ENCODE measurements at places on chromosomes 16 and 17.

- DNase-seq = no peak
Measured at GRCh38 chr16:79265701-79266100, 334.8 kb downstream of the MAF start.

- no peak for DNase-seq
Measured at GRCh38 chr17:69712801-69713311, 298.4 kb downstream of the MAP2K6 start.

- no peak for DNase-seq
Measured at GRCh38 chr16:67730326-67730725, 11.2 kb upstream of the GFOD2 start.

- DNase-seq = no peak
Measured at GRCh38 chr16:16890964-16891363, 512.0 kb downstream of the NPIPA7 start.

DNA sequence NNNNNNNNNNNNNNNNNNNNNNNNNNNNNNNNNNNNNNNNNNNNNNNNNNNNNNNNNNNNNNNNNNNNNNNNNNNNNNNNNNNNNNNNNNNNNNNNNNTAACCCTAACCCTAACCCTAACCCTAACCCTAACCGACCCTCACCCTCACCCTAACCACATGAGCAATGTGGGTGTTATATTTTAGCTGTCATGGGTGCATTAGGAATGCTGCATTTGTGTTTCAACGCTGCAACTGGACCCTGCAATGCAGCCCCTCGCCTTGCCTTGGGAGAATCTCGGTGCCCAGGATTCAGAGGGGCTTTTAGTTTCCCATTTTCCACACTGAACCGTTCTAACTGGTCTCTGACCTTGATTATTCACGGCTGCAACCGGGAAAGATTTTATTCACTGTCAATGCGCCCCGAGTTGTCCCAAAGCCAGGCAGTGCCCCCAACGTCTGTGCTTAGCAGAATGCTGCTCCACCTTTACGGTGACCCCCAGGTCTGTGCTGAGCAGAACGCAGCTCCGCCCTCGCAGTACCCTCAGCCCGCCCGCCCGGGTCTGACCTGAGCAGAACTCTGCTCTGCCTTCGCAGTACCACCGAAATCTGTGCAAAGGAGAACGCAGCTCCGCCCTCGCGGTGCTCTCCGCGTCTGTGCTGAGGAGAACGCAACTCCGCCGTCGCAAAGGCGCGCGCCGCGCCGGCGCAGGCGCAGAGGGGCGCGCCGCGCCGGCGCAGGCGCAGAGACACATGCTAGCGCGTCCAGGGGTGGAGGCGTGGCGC, 43.3 kb downstream of the POLR3K start:
- no peak for DNase-seq

DNA sequence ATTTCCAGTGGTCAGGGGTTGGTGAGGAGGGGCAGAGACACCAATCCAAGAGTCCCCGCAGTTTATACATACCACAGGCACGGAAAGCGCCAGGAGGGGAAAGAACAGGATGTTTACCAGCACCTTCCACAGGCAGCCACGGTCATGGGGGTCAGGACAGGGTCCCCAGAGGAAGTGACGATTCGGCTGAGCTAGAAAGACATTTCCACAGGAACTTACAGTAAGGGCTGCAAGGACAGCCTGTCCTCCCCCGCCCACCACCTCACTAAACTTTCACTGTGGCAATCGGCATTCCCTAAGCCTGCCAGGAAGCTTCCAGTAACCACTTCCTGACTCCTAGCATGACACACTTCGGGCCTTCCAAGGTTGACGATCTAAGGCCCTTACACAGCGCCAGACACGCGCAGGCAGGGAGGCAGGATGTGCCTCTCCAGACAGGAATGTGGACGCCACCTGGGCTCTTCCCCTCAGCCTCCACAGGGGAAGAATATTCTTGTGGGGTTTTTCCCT, 1.2 kb upstream of the MT2A start:
- no peak for DNase-seq

DNA sequence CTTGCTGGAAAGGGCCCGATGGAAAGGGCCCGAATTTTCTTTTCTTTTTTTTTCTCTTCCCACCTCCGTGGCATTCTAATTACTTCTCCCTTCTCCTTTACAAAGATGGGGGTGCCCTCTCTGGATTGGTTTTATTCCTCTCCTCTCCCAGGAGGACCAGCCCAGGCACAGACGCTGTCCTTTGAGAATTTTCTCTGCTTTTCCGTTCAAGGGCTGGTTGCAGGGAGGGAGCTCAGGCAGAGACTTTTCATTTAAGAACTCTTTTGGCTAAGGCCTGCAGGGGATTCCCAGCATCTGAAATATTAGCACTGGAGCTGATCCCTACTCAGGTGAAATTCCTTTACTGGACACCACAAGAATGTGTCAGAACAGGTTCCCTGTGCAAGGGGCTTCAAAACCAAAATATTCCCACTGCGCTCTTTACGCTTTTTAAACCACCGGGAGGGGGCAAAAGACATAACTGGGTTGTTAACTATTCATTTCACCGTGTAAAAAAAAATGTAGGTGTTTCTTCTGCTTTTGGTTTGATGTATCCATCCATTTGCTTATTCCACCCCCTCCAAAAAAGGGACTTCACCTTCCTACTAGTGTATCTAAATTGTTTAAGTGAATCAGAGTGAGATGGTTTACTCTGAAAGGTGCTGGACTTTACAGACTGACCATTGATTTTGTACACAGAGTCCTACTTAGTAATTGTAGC, 1.4 kb downstream of the NFAT5 start:
- no peak for DNase-seq

GRCh38 chr17:79778504-79779083, 646 bp downstream of the CBX2 start:
- DNase-seq = no peak

DNA sequence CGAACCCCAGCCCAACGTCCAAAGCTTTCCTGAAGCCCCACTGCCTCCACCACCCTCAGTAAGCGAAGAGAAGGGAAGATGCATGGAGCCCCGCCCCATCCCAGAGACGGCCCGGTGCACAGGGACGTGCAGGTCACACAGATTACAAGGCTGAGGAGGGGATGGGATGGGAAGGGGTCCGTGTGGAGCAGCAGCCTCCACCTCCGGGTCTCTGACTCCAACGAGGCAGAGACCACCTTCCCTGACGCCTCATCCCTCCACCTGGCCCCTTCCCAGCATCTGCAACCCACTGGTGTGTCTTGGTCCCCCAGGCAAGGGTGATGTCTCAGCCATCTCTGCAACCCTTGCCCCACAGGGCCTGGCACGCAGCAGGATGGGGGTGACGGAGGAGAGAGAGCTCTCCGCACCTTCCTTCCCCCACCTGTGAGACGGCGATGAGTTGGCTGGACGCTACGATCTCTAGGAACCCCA, 58.5 kb downstream of the TBC1D16 start:
- DNase-seq = no peak

DNA sequence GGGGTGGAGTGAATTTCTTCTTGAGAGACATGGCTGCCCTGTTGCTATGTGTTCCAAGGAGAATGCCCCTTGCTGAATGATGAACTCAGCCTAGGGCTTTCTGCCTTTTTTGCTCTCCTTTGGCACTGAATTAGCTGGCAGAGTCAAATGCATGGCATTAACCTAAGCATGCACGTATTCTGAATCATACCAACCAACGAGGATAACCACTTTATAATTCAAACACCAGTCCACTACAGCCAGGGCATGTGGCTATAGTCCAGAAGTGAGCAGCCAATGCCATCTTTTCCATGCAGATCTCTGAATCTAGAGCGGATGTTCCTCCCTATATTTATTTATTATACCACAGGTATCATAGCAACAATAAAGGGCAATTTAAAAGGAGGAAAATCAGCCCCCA, 15.7 kb downstream of the TMIGD1 start:
- DNase-seq = no peak

DNA sequence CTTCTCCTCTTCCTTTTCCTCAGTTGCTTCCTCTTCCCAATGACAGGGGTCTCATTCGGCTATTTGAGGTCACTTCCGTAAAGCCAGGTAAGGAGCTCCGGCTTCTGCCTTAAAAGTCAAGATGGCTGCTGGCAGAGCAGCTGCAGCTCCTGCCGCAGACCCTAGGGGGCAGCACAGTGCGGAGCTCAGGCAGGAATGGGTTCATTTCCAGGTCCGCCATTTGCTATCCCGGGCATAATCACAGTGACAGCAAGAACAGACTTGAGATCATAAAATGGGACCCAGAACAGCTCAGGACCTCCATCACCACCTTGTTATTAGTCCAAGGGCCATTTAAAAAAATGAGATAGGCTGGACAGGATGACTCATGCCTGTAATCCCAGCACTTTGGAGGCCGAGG, 199.5 kb downstream of the ZNF18 start:
- DNase-seq = no peak

DNA sequence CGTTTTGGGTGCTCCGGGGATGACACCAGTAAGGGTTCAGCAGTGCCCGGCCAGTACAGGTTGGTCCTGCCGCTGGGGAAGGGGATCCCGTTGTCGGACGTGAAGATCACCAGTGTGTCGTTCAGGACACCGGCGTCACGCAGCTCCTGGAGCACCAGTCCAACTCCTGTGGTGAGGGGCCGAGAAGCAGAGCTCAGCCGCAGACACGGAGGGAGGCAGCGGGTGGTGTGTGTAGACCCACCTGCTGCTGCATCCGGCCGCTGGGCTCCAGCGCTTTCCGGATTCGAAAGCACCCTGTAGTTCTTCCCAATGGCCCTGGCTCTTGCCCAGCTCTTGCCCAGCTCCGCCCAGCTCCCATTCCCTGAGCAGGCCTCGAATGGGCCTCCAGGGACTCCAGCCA, 8.0 kb downstream of the SGSH start:
- DNase-seq = no peak
